Left ventricle myocardium inferior (tissue), 1 donor: ENCODE measurements at places on chromosomes 11 and 22. TPM values are rescaled to one million over a fixed set of nuclear protein-coding genes. Genes with fewer than 3 reads are reported as not detected.

DNA sequence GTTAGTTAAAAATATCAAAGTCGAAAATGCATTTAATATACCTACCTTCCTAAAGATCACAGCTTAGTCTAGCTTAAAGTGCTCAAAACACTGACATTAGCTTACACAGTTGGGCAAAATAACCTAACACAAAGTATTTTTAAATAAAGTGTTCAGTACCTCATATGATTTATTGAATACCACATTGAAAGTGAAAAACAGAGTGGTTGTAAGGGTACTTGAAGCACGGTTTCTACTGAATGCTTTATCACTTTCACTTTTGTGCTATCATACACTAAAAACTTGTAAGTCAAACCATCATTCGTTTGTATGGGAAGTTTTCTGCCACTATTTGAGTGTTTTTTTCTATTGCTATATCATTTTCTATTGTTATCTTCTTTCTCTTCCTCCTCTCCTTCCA is 36.6 kb downstream of the ZBTB44 start:
- DNase-seq, result no peak
- no peak overlapping the region for H3K27ac ChIP-seq
- H3K4me3 ChIP-seq, result no peak overlapping the region
- H3K36me3 ChIP-seq, result peaks cover 3% of the 10 kb centered on the region
- H3K4me1 ChIP-seq, result no peaks in the 10 kb centered on the region
- H3K27me3 ChIP-seq, result no peaks in the 10 kb centered on the region

C11orf97 gene
- total RNA-seq, result not detected

- H3K4me3 ChIP-seq, result no peak overlapping the region
- no peak overlapping the region for H3K27ac ChIP-seq
- H3K27me3 ChIP-seq, result no peaks in the 10 kb centered on the region
- H3K36me3 ChIP-seq, result no peaks in the 10 kb centered on the region
- DNase-seq, result no peak
Observed at GRCh38 chr11:61256710-61257482, 15.9 kb downstream of the PGA5 start.

DNA sequence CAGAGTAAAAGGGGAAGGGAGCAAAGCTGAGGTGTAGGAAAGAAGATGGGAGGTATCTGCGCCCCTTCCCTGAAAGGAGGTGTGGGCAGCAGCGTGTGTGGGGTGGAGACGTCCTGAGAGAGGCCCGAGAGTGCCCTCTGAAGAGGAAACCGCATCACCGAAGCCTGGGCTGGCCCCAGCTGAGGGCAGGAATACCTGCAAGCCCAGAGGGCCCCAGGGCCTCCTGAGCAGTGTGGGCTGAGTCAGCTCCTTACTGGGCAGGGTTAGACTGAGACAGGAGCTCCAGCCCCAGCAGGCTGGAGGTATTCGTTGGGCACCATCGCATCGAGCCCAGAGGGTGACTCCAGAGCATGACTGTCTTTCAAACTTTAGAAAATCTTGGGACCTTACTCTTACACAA is 534.0 kb upstream of the B3GAT1 start:
- H3K27me3 ChIP-seq, result peaks cover 49% of the 10 kb centered on the region
- no peak overlapping the region for H3K4me3 ChIP-seq
- DNase-seq, result no peak
- no peak overlapping the region for H3K27ac ChIP-seq
- H3K4me1 ChIP-seq, result peaks cover 17% of the 10 kb centered on the region

TESMIN gene
- 0.52 TPM for total RNA-seq

SPTBN2 gene
- 0.77 TPM for total RNA-seq

OR2AT4 gene
- not detected for total RNA-seq

DNA sequence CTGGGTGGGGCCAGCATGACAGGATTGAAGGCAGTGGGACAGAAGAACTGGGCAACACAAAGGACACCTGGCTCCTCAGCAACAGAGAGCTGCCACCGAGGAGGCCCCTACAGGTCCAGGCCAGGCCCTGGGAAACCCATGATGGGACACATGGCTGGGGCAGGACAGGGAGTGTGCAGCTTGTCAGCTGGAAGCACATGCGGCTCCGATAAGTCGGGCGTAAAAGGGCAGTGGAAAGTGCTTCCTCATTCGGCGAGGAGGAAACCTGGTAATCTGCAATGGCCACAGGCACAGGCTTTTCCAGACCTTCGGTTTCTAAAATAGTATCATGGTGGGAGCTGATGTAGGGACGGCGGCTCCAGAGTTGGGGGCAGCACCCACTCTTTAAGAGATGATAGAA is 16.5 kb downstream of the GNAZ start:
- H3K4me1 ChIP-seq, result no peaks in the 10 kb centered on the region
- DNase-seq, result no peak
- H3K27me3 ChIP-seq, result no peaks in the 10 kb centered on the region

GRCh38 chr11:34356130-34356529 is 1.7 kb downstream of the ABTB2 start:
- H3K4me1 ChIP-seq, result peaks cover 43% of the 10 kb centered on the region
- no peak overlapping the region for H3K27ac ChIP-seq
- H3K36me3 ChIP-seq, result no peaks in the 10 kb centered on the region
- no peak for DNase-seq

GRCh38 chr22:25765016-25765367 is 23.0 kb downstream of the MYO18B start:
- peaks cover 57% of the 10 kb centered on the region for H3K4me1 ChIP-seq
- peaks cover 45% of the 10 kb centered on the region for H3K36me3 ChIP-seq
- DNase-seq, result no peak
- H3K27ac ChIP-seq, result peak overlapping the region; percentile 76
- no peaks in the 10 kb centered on the region for H3K27me3 ChIP-seq

DNA sequence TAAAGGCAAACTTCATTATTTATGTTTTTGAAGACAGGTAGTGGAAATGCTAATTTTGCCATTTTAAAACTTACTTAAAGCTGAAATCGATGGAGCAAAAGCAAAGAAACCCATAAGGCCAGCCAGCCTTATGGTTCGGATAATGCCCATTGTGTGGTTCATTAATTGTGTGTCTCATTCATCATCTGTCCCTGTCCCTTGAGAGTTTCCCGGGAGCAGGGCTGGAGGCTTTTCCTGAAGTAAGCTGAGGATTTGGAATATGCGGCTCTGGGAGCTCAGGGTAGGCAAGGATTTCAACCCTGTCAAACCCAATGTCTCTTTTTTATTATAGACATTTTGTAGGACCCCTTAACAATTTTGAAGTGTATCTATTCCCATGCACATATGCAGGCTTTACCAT is 790.0 kb upstream of the KIRREL3 start:
- no peak for DNase-seq
- H3K4me3 ChIP-seq, result no peak overlapping the region
- no peak overlapping the region for H3K27ac ChIP-seq
- H3K4me1 ChIP-seq, result no peaks in the 10 kb centered on the region
- H3K36me3 ChIP-seq, result no peaks in the 10 kb centered on the region

DNA sequence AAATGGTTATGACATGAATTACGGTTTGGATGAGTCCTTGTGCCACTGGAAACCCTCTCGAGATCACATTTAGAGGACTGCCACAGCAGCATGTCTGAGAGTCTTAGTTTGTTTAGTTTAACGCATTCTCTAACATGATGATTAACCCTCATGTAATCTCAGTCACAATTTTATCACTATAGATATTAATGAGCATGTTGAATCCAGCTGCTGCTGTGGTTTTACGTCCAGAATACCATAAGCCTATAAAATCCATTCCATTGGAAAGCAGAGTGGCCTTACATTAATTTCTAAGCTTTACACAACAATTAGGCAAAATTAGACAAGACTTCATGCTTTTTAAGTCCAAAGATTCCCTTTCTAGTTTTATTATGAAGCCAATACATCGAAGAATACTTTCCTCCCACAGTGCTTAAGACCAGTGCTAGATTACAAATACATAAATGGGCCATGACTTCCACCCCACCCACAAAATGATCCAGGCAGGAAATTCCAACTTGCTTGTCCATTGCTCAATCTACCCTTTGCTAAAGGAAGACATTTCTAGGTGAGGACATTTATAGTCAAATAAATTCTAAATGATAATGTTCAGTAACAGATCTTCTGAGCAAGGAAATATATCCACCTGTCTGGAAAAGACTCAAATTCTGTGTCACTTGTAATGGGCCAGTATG is 3.5 kb upstream of the ELMOD1 start:
- no peak for DNase-seq
- H3K27me3 ChIP-seq, result peaks cover 96% of the 10 kb centered on the region
- H3K4me3 ChIP-seq, result no peak overlapping the region
- H3K4me1 ChIP-seq, result peaks cover 24% of the 10 kb centered on the region

DNA sequence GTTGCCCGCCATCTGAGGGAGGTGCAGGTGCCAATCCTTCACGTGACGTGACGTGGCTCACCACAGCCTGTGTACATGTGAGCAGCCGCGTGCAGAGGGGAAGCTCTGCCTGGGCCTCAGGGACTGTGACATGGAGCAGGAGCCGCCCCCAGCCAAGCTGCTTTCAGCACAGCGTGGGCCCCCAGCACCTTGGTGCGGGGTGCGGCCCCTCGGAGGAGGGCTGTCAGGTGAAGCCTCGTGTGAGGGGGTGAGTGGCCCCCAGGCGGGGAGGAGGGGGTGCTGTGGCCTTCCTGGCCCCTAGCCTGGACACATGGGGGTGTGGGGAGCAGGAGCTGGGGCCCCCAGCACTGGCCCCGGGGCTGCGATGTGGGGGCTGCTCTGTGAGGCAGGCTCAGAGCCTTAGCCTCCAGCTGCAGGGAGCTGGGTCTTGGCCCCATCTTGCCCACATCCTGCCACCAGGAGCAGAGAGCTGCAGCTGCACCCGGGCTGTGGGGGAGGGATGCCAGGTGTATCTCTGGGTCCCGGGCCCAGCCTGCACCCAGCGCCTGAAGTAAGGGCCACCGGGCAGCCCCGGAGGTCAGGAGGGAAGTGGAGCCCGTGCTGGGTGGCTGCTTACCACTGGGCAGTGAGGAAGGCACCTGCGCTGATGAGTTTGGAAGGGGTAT is at the start of gene ADORA2A:
Gene ADORA2A, plus strand, starts transcription at position 100 of the 665 bp plus-strand sequence. CDS start 5,806 bp downstream, outside the sequence.
- H3K27me3 ChIP-seq, result no peaks in the 10 kb centered on the region
- DNase-seq, result no peak
- no peaks in the 10 kb centered on the region for H3K36me3 ChIP-seq
- peaks cover 82% of the 10 kb centered on the region for H3K4me1 ChIP-seq
- peak within 1 kb of the TSS; percentile 87 for H3K27ac ChIP-seq

GRCh38 chr22:19822301-19823117 is 32.2 kb downstream of the GNB1L start:
- H3K4me3 ChIP-seq, result no peak overlapping the region
- no peak for DNase-seq
- no peaks in the 10 kb centered on the region for H3K4me1 ChIP-seq
- no peaks in the 10 kb centered on the region for H3K36me3 ChIP-seq
- H3K27ac ChIP-seq, result no peak overlapping the region

- no peaks in the 10 kb centered on the region for H3K27me3 ChIP-seq
- no peaks in the 10 kb centered on the region for H3K4me1 ChIP-seq
- no peak for DNase-seq
- H3K27ac ChIP-seq, result no peak overlapping the region
- no peaks in the 10 kb centered on the region for H3K36me3 ChIP-seq
- no peak overlapping the region for H3K4me3 ChIP-seq
Observed at GRCh38 chr11:102592634-102593581, 32.2 kb downstream of the MMP20 start.
